Femur (tissue), 1 donor: ENCODE measurements at places on chromosomes 3 and 15.

DNA sequence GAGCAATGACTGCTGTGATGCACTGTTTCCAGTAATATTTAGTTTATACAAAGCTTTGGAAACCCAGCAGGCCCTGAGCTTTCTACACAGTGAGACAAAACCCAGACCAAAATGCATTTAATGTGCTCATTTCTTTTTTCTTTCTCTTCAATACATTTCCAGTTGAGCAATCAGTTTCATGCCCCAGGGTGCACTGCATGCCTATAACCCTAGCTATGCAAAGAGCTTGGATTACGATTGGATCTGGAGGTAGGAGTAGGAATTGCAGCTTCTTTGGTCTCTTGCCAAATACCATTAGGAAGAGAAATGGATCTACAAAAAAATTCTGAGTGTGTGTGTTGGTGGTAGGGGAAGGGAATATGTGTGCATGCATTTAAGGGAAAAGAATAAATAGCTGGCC is 1001.4 kb downstream of the SQOR start:
- no peak for DNase-seq

DNA sequence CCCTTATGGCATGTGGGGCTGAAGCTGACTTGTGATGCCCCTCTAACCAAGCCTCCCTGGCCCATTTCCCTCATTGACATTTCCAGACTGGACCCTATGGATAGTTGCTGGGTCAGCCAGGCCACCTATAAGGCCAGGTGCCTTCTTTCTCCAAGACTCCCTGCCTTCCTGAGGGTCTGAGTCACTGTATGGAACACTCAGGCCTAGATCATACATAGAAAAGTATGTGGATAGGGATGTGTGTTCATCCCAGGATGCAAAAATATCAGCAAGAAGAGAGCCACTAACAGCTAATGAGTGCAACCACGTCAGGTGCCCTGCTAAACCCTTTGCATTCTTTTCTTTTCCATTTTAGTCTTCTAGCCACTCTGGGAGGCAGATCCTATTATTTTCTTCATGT is 168.4 kb upstream of the WNT5A start:
- no peak for DNase-seq

DNA sequence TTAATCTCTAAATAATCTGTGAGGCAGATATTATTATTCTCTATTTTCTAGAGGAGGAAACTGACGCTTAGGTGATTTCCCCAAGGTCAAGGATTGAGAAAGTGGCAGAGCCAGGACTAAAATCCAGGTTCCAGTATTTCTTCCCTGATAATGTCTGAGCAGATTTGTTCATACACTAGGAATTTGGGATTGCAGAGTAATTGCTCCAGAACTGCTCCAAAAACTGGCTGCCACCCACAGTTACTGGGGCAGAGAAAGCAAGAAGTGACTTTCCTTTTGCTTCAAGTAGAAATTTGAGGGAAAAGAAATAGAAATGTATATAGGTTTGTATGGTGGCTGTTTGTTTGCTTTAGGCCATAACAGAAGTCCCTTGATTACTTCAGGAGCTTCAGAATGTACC is 60.6 kb downstream of the SLC12A8 start:
- no peak for DNase-seq

- no peak for DNase-seq
These were observed 7.0 kb upstream of the FSTL1 start for GRCh38 chr3:120457827-120458226.

- no peak for DNase-seq
These were observed 458.1 kb upstream of the NR2F2 start for GRCh38 chr15:95872366-95872771.

GRCh38 chr3:10371789-10372188 is 50.9 kb upstream of the SEC13 start:
- no peak for DNase-seq

DNA sequence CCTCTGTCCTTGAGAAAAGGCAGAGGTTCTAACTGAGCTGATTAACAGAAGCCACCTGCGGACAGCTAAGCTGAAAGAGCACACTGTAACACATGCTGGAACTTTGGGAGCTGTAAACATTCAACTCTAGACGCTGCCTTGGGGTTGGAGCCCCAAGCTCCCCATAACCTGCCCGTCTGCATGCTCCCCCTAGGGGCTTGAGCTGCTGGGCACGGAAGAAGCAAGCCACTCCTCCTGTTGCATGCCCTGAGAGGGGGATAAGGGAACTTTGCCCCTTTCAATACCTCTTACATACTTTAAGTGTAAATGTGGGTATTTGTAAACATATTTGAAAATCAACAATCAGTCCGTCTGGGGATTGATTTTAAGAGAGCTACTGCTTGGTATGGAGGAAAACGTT is 188.4 kb downstream of the ADAMTSL3 start:
- no peak for DNase-seq

DNA sequence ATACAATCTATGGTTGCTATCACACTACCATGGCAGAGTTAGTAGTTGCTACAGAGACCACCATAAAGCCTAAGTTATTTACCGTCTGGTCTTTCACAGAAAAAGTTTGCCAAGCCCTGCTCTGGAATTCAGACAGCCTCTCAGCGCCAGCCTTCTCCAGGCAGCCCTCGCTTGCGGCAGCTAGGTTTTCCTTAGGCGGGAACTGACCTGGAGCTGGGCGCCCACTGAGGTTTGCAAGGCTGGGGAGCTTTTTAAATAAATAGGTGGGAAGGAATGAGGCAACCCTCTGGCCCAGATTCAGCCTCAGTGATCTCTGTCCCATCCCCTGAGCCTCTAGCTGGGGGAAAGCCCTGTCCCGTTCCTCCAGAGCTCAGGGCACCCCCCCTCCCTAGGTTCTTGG is 1.2 kb downstream of the CTSH start:
- DNase-seq: peak; percentile 67

DNA sequence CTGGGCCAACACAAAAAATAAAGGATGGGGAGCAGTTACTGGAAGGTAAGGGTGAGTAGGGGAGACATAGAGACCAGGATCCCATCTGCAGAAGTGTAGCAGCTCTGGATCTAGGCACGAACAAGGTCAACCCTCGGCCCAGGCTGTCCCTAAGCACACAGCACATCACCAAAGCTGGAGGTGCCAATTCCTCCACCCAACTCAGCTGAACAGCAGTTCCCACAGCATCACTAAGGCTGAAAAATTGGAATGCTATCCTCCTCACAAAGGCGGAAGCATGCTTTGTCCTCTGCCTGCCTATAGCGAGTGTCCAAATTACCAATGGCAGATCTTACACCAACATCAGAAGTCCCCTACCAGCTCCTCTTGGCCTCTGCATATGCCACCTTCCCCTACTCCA is 33.9 kb downstream of the OSBPL10 start:
- DNase-seq: no peak

DNA sequence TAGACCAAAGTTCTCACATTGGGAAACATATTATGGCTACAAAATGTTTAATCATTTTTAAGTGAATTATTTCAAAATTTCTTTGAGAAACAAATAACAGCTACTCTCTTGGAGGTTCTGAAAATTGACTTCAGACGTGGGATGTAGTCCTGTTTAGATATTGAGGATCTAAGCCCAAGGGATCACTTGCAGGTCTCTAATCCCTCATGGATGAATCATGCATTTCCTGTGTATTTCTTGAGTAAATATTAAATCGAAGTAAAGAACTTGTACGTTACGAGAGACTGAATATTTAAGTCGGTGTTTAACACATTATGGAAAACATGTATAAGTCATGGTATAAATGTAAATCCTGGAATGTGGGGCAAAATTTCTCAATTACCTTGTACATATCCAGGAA is 119.8 kb downstream of the EPHA3 start:
- no peak for DNase-seq

GRCh38 chr3:107347751-107348150 is 29.5 kb upstream of the CCDC54 start:
- DNase-seq: no peak

- no peak for DNase-seq
These were observed 765 bp upstream of the UBE2E2 start for GRCh38 chr3:23202203-23202920.

- DNase-seq: no peak
These were observed 476.5 kb upstream of the TPRG1 start for GRCh38 chr3:188695241-188695640.

GRCh38 chr3:125602752-125603649 is 7.7 kb upstream of the OSBPL11 start:
- DNase-seq: no peak

DNA sequence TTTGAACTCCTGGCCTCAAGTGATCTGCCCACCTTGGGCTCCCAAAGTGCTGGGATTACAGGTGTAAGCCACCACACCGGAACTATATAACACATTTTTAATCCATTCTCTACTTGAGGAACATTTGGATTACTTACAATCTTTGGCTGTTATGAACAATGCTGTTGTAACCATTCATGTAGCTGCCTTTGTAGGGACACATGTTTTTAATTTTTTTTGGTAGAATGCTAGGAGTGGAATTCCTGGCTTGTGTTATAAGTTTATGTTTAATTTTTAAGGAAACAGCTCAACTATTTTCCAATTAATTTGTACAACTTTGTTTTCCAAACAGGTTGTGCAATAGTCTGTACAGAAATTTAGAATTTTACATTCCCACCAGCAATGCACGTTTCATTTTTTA is 51.7 kb downstream of the GPR149 start:
- DNase-seq: no peak

DNA sequence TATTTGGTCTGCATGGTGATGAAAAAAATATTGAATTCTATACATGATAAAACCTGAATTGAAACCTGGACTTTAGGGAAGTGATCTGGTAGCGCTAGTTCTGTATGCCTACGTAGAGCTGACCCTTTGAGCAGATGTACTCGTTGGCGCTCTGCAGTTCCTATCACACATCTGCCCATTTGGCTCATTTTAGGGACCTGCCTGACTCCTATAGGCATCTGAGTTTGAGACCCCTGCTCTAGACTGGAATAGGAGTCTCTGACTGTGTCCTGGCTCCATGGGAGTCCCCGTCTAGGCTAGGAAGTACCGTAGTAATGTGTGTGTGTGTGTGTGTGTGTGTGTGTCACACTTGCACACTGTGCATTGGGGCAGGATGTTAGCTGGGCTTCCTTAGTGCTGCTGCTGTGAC is 21.2 kb downstream of the STARD5 start:
- DNase-seq: no peak

GRCh38 chr3:171649911-171650592 is 160.2 kb downstream of the PLD1 start:
- no peak for DNase-seq

DNA sequence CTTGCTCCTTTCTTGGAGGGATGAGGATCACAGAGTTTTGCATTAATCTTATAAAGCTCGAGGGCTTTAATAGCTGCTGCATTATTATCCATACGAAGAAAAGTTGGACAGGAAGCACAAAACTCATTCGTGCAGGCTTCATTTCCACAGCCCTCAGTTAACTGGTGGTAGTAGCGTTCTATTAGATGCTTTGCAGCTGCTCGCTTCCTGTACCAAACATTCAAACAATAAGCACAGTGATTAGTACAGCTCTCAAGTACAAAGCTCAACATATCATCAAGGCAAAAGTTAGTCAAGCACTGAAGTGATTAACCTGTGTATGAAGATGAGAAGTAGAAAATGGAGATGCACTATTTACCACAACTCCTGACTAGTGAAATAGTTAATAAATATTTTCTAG is 63.3 kb downstream of the UBE3A start:
- no peak for DNase-seq

DNA sequence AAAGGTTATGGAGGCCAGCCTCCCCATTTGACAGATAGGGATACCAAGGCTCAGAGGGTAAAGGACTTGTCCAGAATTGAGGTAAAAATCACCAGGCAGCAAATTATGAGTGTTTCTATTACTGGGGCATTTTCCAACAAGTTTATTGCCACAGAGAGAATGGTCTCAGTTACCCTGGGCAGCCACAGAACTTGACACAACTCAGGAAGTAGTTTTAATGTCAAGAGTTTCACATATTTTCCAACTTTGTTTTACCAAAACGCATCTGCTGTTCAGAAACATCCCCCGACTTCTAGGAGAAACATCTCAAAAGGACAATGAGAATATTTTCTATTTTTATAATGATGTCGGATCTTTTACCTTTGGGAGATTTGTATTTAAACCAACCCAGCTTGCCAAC is 107.5 kb upstream of the MRPS22 start:
- DNase-seq: no peak

GRCh38 chr3:159910991-159911663 is 77.5 kb upstream of the IL12A start:
- no peak for DNase-seq

DNA sequence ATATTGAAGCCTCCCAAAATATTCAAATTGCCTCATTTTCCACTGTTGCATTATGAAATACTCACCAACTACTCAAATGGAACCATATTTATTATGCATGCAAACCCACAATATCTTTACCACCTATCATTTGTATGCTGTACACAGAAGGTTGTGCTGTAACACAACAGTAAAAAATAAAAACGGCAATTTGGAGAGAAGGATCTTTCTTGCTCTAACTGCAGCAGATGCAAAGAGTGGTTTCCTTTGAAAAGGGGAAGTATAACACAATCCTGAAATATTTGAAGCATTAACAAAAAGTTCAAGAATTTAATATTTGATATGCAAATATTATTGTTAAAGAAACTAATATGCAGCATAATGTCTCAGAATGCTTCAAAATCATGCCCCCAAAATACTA is 244.5 kb upstream of the SUCLG2 start:
- DNase-seq: no peak

DNA sequence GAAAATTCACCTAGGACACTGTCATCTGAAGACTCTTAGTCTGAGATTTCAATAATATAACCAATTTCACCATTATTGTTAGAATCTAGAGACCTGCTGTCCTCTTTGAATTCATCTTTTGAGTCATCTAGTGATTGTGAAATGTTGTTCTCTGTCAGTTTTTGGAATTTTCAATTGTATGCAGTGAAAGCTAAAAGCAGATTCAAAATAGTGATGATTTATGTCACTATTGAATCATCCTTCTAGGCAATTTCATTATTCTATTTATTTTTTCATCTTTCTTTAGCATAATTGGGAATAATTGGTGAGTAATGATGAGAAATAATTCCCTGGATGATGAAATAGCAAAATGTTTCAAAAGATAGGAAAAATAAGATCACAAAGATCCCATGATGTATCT is 101.7 kb upstream of the EIF1B start:
- DNase-seq: no peak

DNA sequence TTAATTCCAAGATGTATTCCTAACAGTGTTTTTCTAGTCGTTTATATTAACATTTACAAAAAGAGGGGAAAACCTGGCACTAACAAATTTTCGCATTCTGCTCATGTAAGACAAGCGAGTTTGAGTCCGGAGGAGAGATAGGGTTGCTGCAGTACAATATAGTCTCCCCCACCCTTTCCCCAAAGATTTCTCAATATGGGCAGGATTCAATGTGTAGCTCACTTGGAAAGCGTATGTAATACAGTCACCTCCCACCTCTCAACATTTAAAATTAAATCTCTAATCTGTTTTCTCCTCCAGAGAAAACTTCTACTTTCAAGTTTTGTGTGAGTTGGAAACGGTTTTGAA is 57.9 kb downstream of the CMSS1 start:
- DNase-seq: peak; percentile 35

- DNase-seq: no peak
These were observed 19.0 kb upstream of the SLC25A36 start for GRCh38 chr3:140922634-140923033.

DNA sequence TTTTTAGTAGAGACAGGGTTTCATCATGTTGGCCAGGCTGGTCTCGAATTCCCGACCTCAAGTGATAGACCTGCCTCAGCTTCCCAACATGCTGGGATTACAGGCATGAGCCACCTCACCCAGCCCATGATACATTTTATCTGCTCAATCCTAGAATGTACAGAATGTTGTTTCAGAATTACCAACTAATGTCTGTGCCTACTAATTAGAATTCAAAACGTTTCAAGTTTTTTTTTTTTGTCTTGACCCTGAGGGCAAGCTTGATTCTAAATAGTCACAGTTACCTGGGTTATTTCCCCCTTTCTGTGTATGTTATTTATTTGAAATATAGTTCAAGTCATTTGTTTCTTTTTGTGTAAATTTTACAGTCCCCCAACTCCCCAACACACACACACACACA is 5.3 kb upstream of the KIF23 start:
- no peak for DNase-seq
